ENCODE measurements at places on chromosomes 2 and 18. TPM values are rescaled to one million over a fixed set of nuclear protein-coding genes. Genes with fewer than 3 reads are reported as not detected.

The TUBA4A gene
- polyA plus RNA-seq: 12.7 TPM

The CGREF1 gene
- 30.8 TPM for polyA plus RNA-seq

DNA sequence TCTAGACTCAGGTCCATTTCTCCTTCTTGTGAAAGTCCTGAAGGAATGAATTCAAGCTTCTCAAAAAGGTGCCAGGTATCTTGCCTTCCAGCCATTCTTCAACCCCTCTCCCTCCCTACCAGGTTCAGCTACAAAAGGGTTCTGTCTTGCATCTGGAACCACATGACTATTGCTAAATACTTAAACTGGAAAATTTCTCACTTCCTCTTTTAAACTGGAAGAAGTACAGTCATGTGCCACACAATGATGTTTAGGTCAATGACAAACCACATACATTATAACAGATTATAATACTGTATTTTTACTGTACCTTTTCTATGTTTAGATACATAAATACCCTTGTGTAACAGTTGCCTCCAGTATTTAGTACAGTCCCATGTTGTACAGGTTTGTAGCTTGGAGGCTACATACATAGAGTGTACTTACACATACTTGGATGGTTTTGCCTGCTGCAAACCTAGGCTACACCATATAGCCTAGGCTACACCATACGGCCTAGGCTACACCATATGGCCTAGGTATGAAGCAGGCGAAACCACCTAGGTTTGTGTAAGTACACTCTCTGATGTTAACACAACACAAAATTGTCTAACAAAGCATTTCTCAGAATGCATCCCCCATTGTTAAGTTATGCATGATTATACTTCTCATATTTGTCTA, 142.0 kb upstream of the DNMT3A start:
- H3K4me1 ChIP-seq: no peaks in the 10 kb centered on the region
- no peak for DNase-seq
- H3K36me3 ChIP-seq: no peaks in the 10 kb centered on the region
- no peaks in the 10 kb centered on the region for H3K27me3 ChIP-seq
- no peak overlapping the region for H3K4me3 ChIP-seq

GRCh38 chr18:57428221-57429150, 6.7 kb upstream of the ONECUT2 start:
- no peak overlapping the region for H3K4me3 ChIP-seq
- peaks cover 27% of the 10 kb centered on the region for H3K4me1 ChIP-seq
- no peak for DNase-seq
- H3K27ac ChIP-seq: no peak overlapping the region

- no peak for DNase-seq
- H3K4me1 ChIP-seq: no peaks in the 10 kb centered on the region
- H3K27me3 ChIP-seq: peaks cover 46% of the 10 kb centered on the region
- H3K4me3 ChIP-seq: no peak overlapping the region
Measured at GRCh38 chr2:240946046-240946445, 39.9 kb downstream of the CROCC2 start.

DNA sequence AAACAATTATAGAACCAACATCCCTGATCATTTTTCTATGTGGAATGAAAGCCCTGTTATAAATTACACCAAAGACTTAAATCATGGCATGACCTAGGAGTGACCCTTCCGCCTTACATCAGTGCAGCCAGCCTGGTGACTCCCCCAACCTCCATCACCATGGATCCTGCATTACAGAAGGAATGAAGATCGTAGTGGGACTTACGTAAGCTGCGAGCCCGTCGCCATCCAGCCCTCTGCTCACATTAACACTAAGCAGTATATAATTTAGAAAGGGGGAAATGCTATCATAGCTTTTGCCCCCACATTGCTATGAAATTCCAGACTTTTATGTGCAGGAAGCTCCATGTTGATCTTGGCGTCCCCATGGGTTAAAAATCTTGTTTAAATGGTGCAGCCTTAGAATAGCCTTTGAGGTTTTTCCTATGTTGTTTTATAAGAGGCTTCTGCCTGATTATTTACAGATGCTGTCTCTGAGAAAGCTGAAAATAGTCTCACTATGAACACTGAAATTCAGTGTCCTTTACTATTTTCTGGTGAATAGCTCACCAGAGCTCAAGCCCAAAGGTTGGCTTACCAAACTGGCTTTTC, 76.3 kb downstream of the COLEC12 start:
- H3K4me3 ChIP-seq: no peak overlapping the region
- no peaks in the 10 kb centered on the region for H3K27me3 ChIP-seq
- H3K27ac ChIP-seq: no peak overlapping the region

DNA sequence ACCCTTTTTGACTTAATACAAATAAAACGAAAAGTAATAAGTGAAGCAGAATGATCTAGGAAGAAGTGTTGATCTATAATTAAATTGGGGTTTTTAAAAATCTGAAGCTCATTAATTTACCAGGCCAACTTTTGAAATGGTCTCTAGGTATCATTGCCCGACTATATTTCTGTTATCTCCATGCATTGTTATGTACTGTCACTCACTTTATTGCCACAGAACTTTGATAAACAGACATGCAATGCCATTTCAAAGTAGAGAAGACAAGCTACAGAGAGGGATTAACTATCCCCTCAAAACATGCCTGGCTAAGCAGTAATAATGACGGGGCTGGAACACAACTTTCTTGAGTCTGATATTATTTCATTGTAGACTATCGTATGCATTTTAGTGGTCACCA, 147.6 kb upstream of the ITGA4 start:
- peaks cover 23% of the 10 kb centered on the region for H3K4me1 ChIP-seq
- no peak overlapping the region for H3K27ac ChIP-seq
- no peaks in the 10 kb centered on the region for H3K36me3 ChIP-seq
- DNase-seq: no peak
- no peaks in the 10 kb centered on the region for H3K27me3 ChIP-seq

GRCh38 chr2:173760553-173760952, 204.6 kb downstream of the SP3 start:
- no peak overlapping the region for H3K4me3 ChIP-seq
- H3K27ac ChIP-seq: no peak overlapping the region
- 0 out of 2 replicates have a peak, but pooled peaks cover 2% of the 10 kb centered on the region for H3K27me3 ChIP-seq
- no peaks in the 10 kb centered on the region for H3K4me1 ChIP-seq

DNA sequence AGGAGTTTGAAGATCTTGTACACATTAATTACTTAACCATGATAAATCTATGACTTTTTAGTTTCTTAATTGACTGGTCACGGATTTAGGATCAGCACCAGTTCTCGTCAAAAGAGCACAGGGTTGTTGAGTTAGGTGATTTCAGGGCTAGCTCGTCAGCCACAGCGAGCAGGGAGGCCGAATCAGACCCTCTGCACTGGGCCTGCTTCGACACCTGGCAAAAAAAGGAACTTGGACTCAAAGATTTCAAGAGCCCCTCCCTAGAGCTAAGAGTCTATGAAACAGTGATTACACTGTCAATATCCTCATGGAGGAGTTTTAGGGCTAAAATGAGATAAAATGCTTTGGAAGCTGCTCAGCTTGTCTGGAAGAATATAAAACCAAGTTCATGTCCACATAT, 4.6 kb upstream of the SERTAD2 start:
- peaks cover 49% of the 10 kb centered on the region for H3K4me1 ChIP-seq
- no peak overlapping the region for H3K27ac ChIP-seq
- no peak for DNase-seq
- no peaks in the 10 kb centered on the region for H3K36me3 ChIP-seq
- no peak overlapping the region for H3K4me3 ChIP-seq
- H3K27me3 ChIP-seq: no peaks in the 10 kb centered on the region

- no peaks in the 10 kb centered on the region for H3K36me3 ChIP-seq
- H3K4me1 ChIP-seq: peaks cover 19% of the 10 kb centered on the region
- peak overlapping the region; percentile 93 for H3K4me3 ChIP-seq
- DNase-seq: peak; percentile 33
- peak overlapping the region; percentile 72 for H3K27ac ChIP-seq
- H3K27me3 ChIP-seq: peaks cover 11% of the 10 kb centered on the region
Measured at GRCh38 chr2:66433945-66434678, 813 bp upstream of the MEIS1 start.

DNA sequence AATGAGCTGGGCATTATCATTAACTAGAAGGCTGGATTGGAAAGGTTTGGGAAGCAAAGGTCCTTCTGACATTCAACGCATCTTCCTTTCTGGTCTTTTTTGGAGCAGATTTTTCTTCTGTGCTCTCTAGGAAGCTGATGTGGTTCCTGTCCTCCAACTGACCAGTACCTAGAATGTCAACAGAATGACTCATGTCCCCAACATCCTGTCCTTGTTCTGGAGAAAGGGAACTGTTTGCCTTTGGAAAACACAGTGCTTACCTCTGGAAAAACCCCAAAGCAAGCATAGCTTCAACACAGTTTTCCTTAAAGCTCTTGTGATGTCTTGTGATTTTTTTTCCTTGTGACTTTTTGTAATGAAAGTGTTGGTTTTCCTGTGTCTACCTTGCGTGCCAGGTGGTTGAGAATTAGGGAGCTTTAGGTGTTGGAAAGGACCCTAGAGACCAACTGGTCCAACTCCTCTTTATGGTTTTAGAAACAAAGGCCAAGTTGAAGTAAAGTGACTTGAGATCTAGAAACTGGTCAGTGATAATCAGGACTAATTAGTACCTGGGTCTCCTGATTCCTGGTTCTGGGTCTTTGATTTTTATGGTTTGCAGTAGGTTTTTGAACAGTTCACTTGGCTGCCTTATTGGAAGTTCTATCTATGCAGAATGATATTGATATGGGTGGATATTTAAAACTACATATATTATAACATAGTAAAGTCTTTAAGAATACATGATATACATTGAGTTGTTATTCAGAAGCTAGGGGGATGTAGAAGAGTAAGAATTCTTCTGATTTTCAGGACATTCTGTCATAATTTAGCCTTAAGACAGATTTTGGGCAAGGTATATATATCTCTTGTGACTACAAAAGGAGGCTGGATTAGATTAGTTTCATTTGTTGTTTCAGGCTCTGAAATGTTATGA, 70.5 kb downstream of the FMNL2 start:
- H3K36me3 ChIP-seq: no peaks in the 10 kb centered on the region
- peaks cover 96% of the 10 kb centered on the region for H3K4me1 ChIP-seq
- H3K27me3 ChIP-seq: no peaks in the 10 kb centered on the region
- H3K4me3 ChIP-seq: no peak overlapping the region
- peak; percentile 96 for DNase-seq

GRCh38 chr2:189393440-189394111, 47.7 kb upstream of the WDR75 start:
- no peak overlapping the region for H3K4me3 ChIP-seq
- DNase-seq: no peak
- no peak overlapping the region for H3K27ac ChIP-seq
- no peaks in the 10 kb centered on the region for H3K4me1 ChIP-seq

GRCh38 chr2:25229279-25230197, 61.2 kb upstream of the POMC start:
- H3K27me3 ChIP-seq: no peaks in the 10 kb centered on the region
- H3K4me1 ChIP-seq: peaks cover 9% of the 10 kb centered on the region
- H3K36me3 ChIP-seq: peaks cover 11% of the 10 kb centered on the region
- DNase-seq: no peak
- H3K27ac ChIP-seq: no peak overlapping the region
